ENCODE measurements at places on chromosomes 7 and 10.
A peak's percentile ranks its signal among the peaks of the same experiment; 100 is the strongest.

DNA sequence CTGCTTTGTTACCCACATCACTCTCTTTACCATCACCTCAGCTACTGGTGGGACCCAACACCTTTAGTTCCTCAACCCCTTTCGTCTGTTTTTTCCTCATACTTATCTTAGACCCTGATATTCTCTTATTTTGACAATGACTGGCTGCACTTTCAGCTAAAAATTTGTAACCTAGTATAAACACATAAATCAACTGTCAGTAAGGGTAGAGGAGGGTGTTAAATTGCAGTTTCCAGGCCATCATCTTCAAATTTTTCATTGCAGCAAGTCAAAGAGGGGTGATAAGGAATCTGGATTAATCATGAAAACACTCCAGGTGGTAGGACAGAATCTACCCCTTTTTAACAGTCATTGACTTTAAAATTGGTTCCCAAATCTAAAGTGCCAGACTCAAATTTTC lies 27.9 kb downstream of the SEMA3D start:
- no peak for DNase-seq

DNA sequence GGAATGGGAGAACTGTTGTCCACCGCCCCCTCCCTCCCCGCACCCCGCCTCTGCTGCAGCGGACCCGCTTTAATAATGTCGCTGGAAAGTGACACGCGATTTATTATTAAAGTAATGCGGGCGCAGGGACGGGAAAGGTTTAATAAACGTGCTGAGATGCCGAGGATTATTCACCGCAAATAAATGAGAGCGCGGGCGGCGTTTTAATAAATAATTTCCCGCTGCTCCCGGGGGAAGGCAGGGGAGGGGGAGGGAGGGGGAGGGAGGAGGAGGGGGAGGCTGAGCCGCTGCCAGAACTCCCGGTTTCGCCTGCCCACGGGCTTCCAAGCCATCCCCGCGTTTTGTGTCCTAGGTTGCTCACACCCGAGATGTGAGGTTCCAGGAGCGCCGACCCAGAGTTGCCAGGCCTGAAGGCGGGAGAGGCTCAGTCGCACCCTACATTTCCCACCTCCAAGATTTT lies 5.1 kb downstream of the KAZALD1 start:
- DNase-seq: no peak

GRCh38 chr7:132353936-132354335 lies 222.3 kb downstream of the PLXNA4 start:
- DNase-seq: no peak

DNA sequence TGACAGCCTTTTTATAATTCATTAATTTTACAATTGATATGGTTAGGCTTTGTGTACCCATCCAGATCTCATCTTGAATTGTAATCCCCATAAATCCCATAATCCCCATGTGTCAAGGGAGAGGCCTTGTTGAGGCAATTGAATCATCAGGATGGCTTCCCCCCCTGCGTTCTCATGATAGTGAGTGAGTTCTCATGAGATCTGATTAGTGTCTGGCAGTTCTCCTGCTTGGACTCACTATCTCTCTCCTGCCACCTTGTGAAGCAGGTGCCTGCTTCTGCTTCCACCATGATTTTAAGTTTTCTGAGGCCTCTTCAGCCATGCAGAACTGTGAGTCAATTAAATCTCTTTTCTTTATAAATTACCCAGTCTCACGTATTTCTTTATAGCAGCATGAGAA lies 165.7 kb upstream of the GNAI1 start:
- DNase-seq: no peak

- DNase-seq: no peak
These were observed 1.9 kb downstream of the PLA2G12B start for GRCh38 chr10:72952642-72953158.

DNA sequence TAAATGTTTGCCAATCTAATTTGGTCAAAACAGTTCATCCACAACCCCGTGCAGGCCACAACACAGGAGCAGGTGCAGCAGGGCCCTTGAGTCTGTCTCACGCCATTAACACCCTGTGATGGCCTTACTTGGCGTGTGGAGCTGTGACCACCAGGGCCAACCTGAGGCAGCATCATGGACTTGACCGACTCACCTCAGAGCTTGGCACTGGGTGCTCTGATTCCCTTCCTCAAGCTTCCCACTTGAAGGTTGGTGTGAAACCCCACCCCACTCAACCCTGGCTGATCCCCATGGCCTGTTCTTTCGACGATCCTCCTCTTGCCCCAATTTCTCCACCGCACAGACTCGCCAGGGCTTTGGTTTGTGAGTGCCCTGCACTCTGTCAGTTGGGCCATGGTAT lies 623.1 kb downstream of the PTPRN2 start:
- no peak for DNase-seq

DNA sequence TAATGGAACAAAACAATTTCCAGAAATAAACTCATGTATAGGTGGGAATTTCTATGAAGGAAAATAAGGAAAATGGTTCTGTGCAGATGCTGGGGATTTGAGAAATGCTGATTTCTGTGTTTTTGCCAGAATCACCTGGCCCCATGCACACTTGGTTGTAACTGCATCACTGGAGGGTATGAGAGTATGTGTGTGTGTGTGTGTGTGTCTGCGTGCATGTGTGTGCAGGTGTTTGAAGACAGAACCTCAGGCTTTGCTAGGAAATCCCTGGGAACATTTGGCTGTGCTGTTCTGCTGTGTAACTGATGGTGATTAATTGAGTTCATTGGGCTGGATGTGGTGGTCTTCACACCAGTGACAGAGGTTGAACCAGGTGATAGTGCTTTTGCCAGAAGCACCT lies 141.6 kb downstream of the CAMK1D start:
- DNase-seq: no peak

DNA sequence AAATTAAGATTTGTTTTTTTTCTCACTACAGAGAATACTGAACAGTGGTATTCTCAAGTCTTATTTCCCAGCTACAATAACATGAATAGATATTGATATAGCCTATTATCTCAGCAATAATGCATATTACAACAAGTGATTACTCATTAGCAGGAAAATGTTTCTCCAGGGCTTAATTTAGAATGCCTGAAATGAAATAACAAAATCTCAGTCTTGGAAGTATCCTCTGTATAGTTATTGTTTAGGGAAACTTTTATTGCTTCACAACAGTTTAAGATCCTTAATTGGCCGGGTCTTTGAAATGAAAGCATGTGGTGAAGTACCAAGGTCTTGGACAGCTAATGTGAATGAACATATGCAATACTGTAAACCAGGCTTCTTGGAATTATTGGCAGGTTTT lies 79.1 kb upstream of the ZEB1 start:
- no peak for DNase-seq

DNA sequence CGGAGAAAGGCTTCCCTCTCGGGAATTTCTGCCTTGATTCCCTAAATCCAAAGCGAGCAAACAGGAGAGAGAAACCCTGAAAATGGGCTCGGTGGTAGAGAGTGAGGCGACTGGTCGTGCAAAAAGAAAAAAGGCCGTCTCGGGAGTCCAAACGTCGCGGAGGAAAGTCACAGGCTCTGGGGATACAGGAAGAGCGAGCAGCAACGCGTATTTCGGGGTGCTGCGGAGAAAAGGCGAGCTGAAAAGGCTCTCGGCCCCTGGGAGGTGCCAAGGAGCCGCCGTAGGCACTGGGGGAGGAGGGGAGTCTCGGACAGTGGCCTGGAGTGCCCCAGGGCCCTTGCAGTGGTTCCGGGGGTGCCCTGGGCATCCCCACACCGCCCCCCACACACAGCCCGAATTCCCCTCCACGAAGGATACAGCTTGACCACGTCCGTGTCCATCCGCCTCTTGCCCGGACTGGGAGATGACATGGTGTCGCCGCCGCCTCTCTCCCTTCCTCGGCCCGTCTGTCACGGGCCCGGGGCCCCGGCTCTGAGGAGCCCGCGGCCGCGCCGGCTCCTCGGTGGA lies 591 bp downstream of the UBE2H start:
- no peak for DNase-seq

DNA sequence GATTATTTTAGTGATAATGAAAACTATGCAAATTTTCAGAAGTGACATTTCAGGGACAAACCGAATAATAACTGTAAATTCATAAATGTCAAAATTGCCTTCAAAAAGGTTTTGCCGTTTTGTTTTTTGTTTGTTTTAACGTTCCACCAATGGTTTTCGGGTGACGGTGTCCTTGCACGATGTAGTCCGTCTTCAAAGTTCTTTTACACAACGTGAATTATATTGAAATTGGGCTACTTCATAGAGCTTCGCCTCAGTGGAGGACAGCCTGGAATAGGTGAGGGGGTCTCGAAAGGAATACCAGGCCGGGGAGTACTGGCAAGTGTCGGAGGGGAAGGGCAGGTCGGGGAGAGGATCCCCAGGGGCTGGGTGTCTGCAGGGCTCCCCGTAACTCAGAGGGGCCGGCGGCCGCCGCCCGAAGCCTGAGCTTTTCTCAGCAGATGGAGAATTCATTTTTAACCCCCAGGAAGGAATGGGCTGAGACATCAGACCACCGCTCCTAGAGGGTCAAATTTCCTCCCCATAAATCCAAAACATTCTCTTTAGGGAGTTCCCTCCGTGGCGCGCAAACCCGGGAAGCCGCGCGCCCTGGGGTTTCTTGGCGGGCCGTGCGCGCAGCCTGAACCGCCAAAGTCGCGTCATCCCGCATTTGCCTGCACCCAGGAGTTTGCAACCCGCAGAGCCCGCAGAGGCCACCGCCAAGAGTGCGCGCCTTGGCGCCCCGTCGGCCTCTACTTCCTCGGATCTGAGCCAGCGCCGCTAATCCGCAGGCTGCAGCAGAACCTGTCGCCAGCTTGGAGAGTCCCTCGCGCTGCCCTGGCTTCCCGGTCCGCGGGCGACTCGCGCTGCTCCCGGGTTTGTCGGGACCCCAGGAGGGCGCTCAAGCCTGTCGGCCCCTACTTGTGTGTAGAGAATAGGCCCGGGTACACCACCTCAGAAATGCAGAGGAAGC lies 17.3 kb upstream of the EVX1 start:
- no peak for DNase-seq

GRCh38 chr10:22461891-22462290 lies 116.6 kb downstream of the SPAG6 start:
- no peak for DNase-seq

GRCh38 chr7:5295039-5296014 lies 12.6 kb downstream of the SLC29A4 start:
- no peak for DNase-seq

- DNase-seq: no peak
These were observed 116.2 kb downstream of the CAMK1D start for GRCh38 chr10:12465385-12466136.

GRCh38 chr7:56097700-56098099 lies 4.9 kb upstream of the PHKG1 start:
- no peak for DNase-seq

DNA sequence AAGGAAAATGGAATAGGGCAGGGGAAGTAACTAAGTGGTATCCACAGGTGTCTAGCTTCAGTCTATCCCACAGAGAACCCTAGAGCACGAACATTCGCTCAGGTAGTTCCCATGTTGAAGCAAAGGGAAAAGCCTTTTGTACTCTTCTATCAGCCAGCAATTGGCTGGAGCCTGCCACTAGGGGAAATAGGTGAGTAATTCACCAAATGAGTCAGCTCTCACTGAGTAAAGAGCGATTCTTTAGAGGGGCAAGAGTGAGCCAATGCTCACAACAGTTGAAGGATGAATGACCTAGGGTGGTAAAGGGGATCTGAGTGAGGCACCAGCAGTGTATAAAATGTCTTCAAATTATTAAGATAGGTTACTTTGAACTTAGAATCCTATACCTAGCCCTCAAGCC lies 94.1 kb upstream of the ZNF800 start:
- DNase-seq: no peak

DNA sequence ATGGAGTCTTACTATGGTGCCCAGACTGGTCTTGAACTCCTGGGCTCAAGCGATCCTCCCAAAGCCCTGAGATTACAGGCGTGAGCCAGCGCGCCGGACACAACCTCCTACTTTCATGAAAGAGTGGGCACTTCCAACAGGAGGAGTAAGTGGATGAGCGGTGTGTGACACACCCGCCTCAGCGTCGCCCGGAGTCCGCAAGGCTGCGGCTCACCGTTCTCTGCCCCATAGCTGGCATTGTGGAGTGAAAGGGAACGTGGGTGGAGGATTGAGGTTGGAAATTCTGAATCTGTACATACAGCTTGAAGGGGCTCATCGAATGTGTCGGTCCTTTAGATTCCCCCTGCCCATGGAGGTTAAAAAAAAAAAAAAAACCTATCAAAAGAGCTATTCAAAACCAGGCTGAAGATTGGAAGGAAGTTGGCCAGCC lies 524 bp upstream of the PRXL2A start:
- DNase-seq: no peak

- no peak for DNase-seq
These were observed 263.1 kb downstream of the RPS24 start for GRCh38 chr10:78296785-78297184.

DNA sequence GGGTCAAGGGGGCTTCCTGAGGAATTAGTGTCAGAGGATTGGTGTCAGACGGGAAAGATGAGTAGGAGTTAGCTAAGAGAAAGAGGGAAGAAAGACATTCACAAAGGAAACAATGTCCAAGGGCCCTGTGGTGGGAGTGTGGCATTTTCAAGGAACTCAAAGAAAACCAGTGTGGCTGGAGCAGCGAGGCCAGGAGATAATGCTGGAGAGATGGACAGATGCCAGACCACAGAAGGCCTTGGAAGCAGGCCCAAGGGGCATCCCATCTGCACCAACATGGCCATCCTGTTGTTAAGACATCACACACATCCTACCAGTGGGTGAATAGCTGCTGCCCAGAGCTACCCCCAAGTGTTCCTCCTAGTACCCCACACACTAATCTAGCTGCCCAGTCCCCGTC lies 36.1 kb upstream of the CUL1 start:
- no peak for DNase-seq

GRCh38 chr10:27285093-27285492 lies 44.5 kb upstream of the ACBD5 start:
- no peak for DNase-seq

GRCh38 chr7:124856299-124856888 lies 73.2 kb downstream of the POT1 start:
- DNase-seq: peak; percentile 5

- no peak for DNase-seq
These were observed 91.6 kb upstream of the GSDME start for GRCh38 chr7:24848878-24849277.

DNA sequence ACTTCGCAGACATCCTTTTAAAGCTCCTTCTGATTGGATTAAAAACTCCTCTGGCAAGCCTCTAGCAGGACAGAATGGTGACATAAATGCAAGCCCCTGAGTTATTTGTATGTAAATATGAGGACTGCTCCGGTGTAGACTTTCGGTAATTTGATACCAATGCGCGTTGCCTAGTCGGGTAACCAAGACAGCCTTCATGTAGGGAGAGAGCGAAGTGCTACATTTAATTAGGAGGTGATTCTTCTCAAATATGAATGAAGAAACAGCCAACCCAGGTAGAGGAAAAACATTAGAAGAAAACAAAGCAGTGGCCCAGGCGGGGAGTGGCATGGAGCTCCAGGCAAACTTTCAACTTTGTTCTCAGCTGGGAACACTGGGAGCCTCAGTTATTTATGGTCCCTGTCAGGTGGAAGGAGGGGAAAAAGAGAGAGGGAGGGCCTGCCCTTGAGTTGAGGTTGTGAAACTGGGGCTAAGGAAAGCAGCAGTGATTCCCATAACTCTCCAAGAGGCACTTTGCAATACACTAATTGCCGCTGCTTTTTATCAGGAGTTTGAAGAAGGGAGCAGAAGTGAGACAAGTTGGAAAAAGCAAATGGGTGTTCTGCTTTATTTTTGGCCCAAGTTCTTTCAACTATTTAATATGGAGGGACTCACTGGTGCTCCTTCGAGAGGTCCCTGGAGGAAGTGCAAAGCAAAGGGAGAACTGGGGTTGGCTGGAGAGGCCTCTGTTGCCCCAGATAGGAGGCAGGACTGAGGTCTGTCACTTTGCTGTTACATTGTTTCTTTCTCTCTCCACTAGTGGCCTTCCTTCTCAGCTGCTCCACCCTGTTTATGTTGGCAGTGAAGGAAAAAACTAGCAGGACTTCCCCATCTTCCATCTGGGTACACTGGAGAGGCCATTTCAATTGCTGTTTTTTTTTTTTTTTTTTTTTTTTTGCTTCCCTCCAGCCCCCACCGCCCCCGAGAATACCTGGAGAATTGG lies 234.6 kb upstream of the CCDC6 start:
- DNase-seq: peak; percentile 70
